Bronchial epithelial cell (primary cell): ENCODE measurements at places on chromosomes 7 and 10.
A peak's percentile ranks its signal among the peaks of the same experiment; 100 is the strongest.

- peak; percentile 76 for DNase-seq
Observed at GRCh38 chr10:99658622-99659030, 683 bp upstream of the ENTPD7 start.

- DNase-seq: no peak
Observed at GRCh38 chr7:106167439-106168136, 55.5 kb upstream of the SYPL1 start.

GRCh38 chr7:32258265-32258664, 188.1 kb upstream of the PDE1C start:
- no peak for DNase-seq

DNA sequence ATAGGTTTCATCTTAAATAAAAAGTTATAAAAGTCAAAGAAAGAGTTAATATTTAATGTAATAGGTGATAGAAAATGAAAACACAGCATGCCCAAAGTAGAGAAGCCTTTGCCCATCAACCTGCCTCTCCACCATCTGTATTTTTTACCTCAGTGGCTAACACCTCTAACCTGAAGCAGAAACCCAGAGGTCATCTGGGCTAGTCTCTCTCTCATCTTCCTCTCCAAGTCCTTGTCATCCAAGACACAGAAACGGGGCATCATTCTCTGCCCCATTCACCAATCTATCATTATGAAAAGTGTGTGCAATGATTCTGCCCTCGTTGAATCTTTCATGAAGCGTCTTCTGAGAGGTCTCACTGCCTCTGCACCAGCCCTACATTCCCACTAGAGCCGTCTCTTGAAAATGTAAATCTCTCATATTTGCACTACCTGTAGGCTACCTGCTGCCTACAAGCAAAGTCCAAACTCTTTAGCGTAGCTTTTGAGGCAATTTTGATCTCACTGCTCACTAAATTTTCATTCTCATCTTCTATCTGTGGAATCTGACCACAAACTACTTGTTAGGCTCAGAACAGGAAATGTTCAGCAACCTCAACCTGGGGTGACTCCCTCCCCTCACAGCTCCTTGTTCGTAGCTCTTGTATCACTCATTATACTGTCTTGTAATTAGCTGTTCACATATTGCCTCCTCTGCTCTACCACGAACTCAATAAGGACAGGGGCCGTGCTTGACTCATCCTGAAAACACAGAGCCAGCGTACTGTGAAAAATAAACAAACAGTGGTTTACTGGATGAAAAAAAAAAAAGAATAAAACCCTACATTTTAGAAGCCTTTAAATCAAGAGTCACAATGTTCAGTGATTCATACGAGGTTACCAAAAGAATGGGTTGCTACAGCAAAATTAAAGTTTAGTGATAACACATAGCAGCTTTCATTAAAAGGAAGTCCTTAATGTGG, 83.1 kb downstream of the CTNNA3 start:
- DNase-seq: no peak

- no peak for DNase-seq
Observed at GRCh38 chr10:77590344-77591237, 47.0 kb downstream of the KCNMA1 start.

GRCh38 chr7:143484119-143484518, 6.4 kb downstream of the TAS2R41 start:
- no peak for DNase-seq

- DNase-seq: no peak
Observed at GRCh38 chr7:39535064-39535463, 31.1 kb upstream of the YAE1 start.

DNA sequence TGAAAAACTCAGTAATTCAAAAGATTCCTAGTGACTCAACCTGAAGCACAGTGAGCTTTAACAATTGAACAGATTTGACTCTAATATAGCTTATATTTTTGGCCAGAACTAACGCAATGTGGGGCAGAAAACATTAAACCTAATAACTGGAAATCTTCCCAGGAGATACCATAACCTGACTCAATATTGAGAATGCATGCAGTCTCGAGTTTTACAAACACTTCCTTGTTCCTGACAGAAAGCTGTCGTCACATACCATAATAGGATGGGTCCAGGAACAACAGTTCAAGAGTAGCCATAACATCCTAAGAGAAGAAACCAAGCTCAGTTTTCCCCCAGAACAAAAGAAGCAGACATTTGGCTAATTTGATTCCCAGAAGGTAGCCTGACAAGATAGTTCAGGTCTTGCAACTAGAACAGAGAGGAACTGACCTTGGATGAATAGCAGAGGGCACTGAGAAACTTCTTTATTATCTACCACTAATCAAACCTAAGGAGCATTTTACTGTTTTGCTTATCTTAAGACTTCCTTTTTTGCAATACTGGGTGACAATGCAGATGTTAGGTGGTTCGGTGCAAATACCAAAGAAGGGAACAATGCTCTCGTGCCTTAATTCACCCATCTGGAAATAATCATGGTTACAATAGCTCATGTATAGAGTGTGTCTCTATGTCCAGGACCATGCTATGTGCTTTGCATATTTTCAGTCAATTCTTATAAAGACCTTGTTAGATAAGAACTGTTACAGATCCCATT, 38.6 kb upstream of the ACSL5 start:
- no peak for DNase-seq

GRCh38 chr7:5494320-5494682, 70.7 kb upstream of the TNRC18 start:
- no peak for DNase-seq

DNA sequence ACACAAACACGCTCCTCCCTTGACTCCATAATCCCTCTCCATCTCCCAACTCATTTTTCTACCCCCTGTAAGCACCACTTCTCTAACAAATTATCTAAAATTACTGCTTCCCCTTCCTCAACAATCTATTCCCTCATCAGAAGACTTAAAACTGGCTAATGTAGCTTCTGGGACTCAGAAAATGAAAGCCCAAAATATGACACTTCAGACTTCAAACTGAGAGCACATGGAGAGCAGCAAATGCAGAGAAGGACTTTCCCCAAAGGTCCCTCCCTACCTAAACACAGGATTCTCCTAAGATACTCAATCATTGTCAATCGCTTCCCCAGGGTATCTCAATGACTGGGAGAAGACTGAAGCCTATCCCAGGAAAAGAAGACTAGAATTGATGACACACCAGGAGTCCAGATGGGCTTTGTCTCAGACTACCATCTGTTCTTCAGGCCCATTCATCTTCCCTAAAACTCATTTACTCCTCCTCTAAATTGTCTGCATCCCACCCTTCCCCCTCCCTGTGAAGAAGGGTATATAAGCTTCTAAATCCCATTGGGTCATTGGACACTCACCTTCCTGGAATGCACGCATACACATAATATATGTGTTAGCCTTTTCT, 39.2 kb downstream of the ST8SIA6 start:
- DNase-seq: no peak

DNA sequence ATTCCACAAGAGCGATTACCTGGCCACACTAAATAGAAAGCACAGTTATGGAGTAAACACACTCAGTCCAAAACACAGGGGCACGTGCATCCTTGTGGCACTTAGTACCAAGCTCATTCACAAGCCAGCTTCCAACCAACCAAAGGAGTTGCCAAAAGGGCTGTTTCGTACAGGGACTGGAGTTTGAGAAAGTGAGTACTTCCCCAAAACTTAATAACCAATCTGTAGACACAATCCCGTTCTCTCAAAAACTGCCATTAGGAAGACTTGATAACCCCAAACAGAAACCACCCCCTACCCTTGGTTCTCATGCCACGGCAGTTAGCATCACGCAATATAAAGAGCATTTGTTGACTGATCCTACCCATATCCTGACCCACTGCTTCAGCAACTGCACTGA, 166.2 kb upstream of the ASAH2 start:
- DNase-seq: peak; percentile 31

- DNase-seq: no peak
Observed at GRCh38 chr10:33749790-33750189, 415.3 kb upstream of the NRP1 start.

DNA sequence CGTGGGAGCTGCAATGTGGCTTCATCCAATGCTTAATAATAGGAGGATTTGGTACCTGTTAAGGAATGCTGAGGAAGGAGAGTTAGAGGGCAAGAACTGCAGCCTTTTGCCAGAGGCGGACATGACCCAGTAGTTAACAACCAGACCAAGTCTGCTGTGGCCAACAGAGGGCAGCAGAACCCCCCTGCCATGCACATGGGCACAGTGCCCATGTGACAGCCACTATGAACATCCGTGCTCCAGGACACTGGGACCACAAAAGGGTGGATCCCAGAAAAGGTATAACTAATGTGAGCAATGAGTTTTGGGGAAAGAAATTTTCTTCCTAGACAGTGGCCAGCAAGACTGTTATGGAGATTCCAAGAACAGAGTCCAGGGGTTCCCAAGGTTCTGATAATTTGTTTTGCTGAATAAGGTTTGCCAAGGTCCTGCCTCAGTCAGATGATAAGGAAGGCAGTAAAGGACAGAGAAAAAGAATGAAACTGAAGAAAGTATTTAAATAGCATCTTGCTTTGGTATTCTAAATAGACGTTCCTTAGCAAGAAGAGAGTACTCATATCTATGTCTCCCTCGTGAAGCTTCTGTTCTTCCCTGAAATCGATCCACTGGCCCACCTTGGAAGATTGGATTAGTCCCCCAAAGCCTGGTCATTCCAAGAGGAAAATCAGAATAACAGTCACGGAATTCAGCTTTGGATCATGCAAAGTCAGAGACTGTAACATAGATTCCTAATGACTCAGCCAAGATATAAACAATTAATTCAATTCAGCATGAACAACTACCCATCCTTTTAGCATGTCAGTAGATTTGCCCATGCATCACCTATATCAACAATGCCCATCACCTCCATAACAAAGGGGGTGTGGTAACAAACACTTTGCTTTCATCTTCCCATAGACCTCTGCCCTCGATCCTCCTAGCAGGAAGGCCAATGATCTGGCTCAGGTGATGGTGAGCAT, 56.0 kb downstream of the LGI1 start:
- DNase-seq: peak; percentile 38
